Hematopoietic multipotent progenitor cell treated with erythropoietin and hydrocortisone succinate and interleukin-3 and kit ligand, for 4 days (in vitro differentiated cells): ENCODE measurements at places on chromosomes 12 and 14.

DNA sequence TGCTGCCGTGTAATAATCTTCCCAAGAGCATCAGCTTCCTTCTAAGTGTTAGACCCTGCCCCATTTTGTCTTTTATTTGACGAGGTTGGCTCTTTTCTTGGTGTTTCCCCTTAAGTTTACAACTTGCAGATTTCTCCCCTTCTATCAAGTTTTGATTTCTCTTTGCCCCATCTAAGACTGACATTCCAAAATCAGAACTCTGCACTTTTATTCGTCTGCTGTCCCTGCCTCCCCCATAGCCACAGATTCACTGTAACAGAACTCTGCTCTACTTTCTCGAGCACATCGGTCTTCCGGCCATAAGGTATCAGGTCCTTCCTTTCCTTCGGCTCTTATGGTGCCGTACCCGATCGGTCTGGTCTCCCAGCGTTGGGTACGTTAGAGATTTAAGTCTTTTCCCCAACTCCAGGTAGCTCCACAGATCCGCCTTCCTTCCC, 563 bp downstream of the DCP1B start:
- no peak for DNase-seq

DNA sequence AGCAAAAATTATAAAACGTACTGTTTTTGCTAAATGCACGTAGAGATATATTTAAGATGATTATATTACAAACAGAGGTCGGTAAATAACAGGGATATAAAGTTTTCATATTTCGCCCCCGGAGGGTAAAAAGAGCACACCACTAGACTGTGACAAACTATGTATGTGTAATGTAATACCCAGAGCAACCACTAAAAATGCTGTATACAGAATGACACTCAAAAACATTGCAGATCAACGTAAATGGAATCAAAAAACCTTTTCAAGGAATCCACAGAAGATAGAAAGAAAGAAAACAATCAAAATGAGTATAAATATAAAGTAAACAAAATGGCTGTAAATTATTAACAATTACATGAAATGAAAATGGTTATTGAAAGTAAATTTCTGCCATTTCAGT, 37.6 kb upstream of the PRB4 start:
- DNase-seq = peak; percentile 29

DNA sequence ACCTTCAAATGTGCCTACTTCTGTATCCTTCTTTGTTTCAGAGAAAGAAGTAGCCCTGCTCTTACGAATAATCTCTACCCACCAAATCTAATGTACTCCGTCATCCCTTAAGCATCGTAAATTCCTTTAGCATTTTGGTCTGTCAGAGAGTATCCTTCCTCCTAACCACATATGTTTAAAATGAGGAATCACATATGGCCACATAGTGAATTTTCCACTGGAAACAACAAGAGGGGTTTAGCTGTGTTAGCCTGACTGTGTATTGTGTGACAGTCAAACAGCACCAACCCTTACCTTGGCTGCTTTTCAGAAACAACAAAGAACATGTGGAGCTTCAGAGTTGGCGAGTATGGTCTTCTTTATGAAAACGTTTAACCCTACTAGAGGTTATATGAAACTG, 5.5 kb downstream of the LUM start:
- DNase-seq = no peak

- no peak for DNase-seq
These were observed 60.3 kb downstream of the PHLDA1 start for GRCh38 chr12:75971253-75971652.

- no peak for DNase-seq
These were observed 60.1 kb upstream of the TUNAR start for GRCh38 chr14:95816539-95816938.
